ENCODE measurements at places on chromosomes 5 and 9.
A peak's percentile ranks its signal among the peaks of the same experiment; 100 is the strongest.

GRCh38 chr5:107670087-107670931 is 428 bp downstream of the EFNA5 start:
- peak; percentile 34 for DNase-seq

GRCh38 chr9:137416563-137417151 is 6.3 kb downstream of the EXD3 start:
- DNase-seq: no peak

- DNase-seq: no peak
These were observed 90.3 kb upstream of the ARAP3 start for GRCh38 chr5:141772281-141772680.

GRCh38 chr5:115501464-115502210 is 42.9 kb downstream of the FEM1C start:
- DNase-seq: no peak

DNA sequence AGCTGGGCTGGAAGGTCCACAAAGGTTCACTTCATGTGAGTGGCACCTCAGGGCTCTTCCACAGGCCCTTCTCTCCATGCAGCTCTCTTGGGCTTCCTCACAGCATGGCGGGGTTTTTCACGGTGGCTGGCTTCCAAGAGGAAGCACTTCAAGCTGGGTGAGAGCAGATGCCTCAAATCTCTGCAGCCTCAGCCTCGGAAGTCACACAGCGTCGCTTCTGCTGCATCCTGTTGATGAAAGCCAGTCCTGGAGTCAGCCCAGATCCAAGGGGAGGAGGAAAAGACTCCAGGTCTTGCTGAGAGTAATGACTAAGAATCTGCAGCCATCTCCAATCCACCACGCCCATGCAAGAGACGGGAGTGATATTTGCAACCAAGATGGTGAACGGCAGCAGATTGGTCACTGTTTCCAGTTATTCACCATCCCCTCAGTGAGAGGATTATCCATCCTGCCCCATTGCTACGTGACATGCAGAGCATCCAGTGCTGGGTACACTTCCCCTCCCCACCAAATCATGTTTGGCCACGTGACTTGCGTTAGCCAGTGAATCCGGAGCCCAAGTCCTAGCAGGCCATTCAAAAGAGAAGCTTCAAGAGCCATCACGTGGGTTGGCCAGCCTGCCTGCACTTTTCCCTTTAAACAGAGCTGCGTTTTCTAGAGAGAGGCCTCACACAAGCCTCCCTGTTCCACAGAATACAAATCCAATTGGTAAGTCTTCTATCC is 173.9 kb downstream of the C9orf50 start:
- no peak for DNase-seq

- DNase-seq: no peak
These were observed 17.5 kb upstream of the IQGAP2 start for GRCh38 chr5:76385540-76385939.

- DNase-seq: no peak
These were observed 19.0 kb downstream of the TMEM8B start for GRCh38 chr9:35847792-35848572.

DNA sequence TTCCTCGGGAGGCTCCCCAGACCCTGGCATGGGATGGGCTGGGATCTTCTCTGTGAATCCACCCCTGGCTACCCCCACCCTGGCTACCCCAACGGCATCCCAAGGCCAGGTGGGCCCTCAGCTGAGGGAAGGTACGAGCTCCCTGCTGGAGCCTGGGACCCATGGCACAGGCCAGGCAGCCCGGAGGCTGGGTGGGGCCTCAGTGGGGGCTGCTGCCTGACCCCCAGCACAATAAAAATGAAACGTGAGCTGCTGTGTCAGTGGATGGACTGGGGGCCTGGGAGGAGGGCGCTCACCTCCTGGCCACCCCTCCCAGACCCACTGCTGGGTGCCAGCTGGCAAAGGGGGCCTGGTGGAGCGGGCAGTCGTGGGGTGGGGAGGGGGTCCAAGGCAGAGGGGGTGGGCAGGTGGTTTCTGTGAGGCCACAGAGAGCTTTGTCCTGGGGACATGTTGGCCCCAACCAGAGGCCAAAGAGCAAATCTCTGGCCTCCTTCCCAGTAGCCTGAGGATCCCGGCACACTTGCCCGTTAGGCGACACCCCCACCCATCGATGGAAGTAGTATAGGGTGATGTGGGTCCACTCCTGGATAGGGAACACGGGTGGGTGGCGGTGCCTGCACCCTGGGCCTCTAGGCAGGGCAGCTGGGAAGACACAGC is 9.8 kb downstream of the EGFL7 start:
- no peak for DNase-seq

- DNase-seq: no peak
These were observed 45.5 kb downstream of the ECPAS start for GRCh38 chr9:111438541-111439235.

DNA sequence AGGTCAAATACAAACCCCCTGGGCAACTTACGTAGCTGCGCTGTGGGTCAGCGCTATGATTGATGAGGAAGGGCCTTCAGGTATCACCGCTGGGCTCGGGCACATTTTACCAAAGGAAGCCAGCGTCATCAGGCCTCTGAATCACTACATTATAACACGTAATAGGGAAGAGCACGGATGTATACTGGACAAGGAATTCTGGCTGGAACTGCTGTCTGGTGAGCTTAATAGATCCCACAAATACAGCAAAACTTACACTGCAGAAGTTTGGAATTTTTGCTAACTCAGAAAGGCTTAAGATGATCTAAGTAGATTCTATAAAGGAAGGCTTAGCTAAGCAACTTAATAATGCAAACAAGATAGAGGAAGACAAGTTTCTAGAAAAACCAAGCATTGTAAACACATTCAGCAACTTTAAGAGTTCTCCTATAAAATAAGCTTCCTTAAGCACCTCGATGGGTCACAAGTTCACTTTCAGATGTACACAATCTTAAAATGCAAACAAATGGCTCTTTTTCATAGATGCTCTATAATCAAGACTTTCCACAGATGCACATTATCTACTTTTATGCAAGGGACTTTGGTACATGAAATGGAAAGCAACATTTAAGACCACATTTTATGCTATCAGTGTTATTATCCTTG is 360.1 kb upstream of the PANK3 start:
- DNase-seq: no peak

DNA sequence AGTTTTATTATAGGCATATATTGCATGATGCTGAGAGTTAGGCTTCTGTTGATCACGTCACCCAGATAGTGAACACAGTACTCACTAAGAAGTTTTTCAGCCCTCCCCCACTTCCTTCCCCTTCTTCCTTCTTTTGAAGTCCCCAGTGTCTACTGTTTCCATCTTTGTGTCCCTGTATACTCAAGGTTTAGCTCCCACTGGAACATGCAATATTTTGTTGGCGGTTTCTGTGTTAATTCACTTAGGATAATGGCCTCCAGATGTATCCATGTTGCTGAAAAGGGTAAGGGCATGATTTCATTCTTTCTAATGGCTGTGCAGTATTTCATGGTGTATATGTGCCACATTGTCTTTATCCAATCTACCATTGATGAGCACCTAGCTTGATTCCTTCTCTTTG is 764.3 kb downstream of the MTRR start:
- no peak for DNase-seq

GRCh38 chr9:68780720-68781119 is 75.7 kb downstream of the PIP5K1B start:
- no peak for DNase-seq

- DNase-seq: no peak
These were observed 15.6 kb upstream of the IL12B start for GRCh38 chr5:159345861-159346260.
